ENCODE measurements at places on chromosomes 3 and 15.

DNA sequence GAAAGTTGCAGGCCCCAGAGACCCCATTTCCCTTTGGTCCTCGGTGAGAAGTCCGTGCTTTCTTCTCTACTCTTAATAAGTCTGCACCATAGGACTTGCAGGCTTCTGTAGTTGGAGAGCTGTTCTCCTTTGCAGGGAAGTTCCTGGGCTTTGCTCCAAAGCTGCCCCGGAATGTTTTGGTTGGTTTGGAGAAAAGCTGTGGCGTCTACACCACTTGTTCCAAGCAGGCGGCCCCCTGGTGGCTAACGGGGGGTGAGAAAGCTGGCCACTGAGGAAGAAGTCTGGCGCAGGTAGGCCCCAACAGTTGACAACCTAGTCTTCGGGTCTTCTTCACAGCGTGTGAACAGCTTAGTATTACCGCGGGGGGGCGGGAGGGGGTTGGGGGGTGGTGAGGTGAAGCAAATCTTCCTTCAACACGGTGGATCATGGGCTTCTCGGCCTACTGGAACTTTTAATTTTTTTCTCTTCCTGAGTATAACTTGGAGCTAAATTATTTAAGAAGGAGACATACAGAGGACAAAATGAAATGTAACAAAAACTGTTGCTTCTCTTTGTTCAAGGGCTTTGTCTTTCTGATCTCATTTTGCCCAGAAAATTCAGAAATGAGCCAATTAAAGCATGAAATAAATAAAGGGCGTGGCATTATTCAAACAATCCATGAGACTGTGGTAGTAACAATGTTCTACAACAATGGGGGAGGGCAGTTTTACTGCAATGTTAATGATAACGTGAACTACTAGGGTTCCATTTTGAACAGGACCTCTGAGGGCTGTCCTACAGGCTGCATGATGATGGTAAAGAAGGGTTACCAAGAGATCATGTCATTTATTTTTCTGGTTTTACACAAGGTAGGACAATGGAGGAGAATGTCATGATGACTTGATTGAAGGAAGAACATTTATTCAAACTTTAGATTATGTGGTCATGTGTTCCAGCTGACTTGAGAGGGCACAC, 2.2 kb upstream of the THRB start:
- DNase-seq = no peak

- DNase-seq = no peak
Measured at GRCh38 chr15:58331560-58331912, 100.3 kb upstream of the LIPC start.

- DNase-seq = no peak
Measured at GRCh38 chr3:124602980-124603627, 127.1 kb upstream of the UMPS start.

- no peak for DNase-seq
Measured at GRCh38 chr15:73560501-73561117, 72.6 kb downstream of the NPTN start.

DNA sequence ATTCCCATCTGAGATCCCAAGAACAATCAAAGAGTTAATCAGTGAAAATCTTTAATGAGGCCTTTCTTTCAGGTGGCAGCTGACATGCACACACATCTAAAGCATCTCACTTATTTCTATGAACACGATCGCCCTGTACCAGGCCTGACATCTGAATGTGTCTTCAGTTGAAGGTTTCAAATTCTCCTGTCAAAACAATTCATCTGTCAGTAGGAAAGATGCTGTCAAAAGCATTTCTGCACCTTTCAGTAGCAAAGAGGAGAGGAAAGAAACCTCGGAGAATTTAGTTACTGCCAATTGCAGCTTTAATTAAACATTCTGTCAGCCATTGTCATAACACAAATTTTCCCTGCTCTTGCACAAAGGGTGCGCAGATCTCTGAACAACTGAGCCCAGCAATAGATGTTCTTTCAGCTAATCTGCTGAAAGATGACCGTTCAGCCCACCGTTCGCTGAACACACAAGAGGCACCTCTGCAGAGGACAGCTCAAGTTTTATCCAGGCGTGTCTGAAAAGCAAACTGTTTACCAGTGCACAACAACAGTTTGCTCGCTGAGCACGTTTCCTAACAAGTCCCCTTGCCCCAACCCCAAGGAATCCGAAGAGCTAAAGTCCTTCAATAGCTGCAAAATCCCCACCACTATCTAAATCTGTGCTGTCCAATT, 34.1 kb downstream of the LRIG1 start:
- DNase-seq = no peak

- no peak for DNase-seq
Measured at GRCh38 chr3:45596290-45596791, 1.8 kb downstream of the LIMD1 start.

- no peak for DNase-seq
Measured at GRCh38 chr15:46354443-46354842, 719.6 kb downstream of the SQOR start.

DNA sequence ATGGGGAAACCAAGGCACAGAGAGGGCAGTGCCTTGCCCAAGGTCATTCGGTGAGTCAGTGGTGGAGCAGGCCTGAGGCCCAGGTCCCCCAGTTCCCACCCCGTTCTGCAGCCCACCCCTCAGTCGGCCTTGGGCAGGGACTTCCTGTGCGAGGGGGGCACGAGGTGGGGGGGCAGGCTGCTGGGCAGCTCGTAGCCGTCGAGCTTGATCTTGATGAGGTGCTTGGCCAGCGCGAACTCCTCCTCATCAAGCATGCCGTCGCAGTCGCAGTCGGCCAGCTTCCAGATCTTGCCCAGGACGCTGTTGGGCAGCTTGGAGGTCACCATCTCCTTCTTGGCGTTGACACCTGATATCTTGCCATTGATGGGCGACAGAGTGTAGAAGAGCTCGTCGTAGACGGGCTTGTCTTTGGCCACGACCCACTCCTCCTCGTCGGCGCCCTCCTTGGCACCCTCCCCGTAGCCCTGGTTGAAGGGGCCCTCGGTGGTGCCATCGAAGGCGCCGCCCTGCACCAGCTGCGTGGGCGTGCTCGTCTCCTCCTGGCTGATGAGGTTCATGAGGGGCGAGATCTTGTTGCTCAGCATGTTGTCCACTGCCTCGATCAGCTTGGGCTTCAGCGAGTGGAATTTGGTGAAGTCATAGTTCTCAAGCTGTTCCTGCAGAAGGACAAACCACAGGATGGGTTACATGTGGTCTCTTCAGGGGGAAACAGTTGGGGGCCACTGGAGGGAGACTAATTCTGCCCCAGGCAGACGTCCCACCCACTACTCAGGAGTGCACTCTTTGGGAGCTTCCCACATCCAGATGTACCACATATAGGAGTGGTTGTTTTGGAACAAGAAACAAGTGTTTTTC, 6.9 kb upstream of the SPTBN5 start:
- no peak for DNase-seq

- DNase-seq = no peak
Measured at GRCh38 chr3:64238971-64239667, 13.9 kb upstream of the PRICKLE2 start.

DNA sequence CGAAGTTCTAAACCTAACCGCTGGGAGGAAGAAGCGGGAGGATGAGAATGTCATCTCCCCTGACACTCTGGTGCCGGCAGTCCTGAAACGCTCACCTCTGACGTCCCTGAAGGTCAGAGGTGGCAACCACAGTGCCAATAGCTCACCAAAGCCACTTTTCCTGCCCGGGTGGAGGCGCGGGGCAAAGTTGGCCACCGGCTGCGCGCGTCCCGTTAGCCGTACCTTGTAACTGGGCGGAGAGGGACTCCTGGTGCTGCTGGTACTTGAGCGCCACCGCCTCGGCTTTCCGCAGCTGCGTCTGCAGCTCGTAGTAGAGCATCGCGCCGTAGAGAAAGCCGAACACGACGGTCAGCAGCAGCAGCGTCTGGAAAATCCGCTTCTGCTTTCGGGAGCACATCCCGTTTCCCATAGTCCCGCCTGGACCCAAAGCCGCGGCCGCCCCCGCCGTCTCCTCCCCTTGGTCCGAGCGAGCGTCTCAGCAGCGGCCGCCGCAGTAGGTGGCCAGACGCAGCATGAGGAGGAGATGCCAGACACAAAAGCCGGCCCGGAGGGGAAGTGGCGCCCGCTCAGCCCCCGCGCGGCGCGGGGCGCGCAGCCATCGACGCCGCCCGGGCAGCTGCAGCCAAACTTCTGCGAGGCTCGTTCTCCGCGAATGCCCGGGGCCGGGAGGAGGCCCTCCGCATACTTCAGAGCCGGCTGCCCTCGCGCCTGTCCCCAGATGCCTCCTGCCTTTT, 680 bp downstream of the GOLIM4 start:
- peak; percentile 36 for DNase-seq
